SHP77 treated with DMSO at 0.1 percent for 48 hours (cell line): ENCODE measurements at places on chromosomes 5 and 9.

- no peak for DNase-seq
Observed at GRCh38 chr9:127570533-127571111, 41.5 kb upstream of the STXBP1 start.

GRCh38 chr5:142239394-142240159, 85.2 kb downstream of the SPRY4 start:
- no peak for DNase-seq

DNA sequence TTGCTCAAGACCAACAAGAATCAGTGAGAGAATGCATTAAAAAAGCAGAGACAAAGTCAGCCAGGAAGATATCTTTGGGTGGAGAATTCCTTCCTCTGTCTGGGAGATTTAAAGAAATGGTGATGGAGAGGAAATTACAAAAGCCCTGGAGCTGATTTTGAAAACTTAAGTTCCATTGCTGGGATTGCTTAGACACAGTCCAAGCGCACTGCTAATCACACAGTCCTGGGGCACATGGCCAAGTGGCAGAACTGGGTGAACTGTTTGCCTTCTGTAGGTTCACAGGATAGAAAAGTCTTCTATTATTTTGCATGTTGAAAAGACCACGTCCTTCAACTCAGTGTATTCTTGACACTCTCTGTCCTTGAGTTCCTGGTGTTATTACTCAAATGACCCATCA, 284.9 kb upstream of the FBXL7 start:
- no peak for DNase-seq

DNA sequence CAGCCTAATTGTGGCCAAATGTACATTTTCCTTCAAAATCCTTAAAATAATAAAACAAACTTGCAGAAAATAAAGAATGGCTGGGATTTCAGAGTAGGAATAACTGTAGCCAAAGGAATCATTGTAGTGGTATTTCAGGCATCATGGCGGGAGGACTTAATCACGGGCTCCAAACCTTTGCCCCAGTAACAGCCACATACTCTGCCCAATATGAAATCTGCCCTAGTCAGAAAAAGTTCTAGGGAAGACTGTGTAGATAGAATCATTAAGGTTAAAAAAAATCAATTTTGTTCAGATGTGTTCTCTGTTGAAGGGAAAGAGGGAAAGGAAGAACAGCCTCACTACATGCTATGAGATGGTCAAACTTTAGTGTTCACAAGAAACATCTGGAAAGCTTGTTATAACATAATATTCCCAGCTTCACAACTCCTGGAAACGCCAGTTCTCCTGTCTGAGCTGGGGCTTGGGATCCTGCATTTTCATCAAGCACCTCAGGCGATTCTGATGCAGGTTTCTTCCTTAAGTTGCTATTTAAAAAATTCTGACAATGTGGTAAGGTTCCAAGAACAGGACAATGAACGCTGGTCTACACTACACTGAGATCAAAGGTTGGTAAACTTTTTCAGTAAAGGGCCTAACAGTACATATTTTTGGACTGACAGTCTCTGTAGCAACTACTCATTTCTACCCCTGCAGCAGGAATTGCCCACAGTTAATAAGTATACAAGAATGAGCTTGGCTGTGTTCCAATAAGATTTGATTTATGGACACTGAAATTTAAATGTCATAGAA, 87.9 kb downstream of the CEMIP2 start:
- DNase-seq = no peak

- no peak for DNase-seq
Observed at GRCh38 chr5:23484096-23484495, 23.3 kb upstream of the PRDM9 start.

DNA sequence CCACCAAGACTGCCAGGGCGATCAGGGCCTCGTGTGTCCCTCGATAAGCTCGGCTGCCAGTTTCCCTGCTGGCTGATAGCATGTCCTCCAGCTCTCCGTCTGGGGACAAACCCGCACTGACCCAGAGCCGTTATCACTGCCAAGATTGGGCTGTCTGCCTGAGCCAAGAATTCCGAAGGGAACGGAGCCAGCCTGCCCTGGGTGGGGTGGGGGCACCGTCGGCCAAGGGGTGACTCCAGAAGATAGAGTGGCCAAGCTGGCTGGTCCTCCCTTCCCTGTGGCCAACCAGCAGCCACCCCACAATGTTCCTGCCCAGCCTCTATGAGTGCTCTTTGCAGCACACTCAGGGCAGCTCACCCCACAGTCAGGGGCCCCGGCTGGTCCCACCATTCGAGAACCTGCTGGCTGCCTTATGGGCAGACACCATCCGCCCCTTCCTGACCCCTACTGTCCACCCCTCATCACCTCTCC, 29.4 kb downstream of the HRH2 start:
- no peak for DNase-seq

DNA sequence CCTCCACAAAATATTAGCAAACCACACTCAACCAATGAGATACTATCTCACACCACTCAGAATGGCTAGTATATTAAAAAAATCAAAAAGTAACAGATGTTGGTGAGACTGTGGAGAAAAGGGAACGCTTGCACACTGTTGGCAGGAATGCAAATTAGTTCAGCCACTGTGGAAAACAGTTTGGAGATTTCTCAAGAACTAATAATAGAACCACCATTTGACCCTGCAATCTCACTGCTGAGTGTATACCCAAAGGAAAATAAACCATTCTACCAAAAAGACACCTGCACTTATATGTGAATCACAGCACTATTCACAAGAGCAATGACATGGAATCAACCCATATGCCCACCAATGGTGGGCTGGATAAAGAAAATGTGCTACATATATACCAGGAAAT, 393.5 kb downstream of the PDE4D start:
- no peak for DNase-seq

DNA sequence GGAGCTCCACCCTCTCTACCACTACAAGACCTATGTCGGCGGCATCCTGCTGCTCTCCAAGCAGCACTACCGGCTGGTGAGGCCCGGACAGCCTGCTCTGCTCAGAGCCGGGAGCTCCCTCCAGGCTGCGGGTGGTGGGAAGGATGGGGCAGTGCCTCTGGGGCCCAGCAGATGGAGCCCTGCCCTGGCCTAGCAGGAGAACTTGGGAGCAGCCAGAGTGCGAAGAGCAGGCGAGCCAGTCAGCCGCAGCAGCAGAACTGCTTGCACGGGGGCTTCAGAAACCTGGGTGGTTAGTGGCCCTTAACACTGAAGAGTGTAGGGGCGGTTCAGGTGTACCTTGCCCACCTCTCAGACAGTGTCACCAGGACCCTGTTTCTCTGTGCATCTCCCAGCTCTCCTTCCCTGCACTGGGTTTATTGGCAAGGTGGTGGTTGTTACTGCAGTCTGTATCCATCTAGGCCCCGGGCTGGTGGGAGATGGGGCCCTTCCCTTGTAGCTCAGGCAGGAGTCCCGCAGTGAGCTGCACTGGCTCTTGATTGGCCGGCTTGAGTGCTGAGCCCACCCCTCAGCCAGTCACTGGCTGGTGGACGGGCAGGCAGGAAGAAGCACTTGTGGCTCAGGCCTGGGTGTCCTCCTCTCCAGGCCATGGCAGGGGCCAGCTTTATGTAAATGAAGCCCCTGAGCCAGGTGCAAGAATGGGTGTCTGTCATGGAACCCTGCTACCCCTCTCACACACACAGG, 7.7 kb downstream of the B4GALT7 start:
- peak; percentile 25 for DNase-seq

DNA sequence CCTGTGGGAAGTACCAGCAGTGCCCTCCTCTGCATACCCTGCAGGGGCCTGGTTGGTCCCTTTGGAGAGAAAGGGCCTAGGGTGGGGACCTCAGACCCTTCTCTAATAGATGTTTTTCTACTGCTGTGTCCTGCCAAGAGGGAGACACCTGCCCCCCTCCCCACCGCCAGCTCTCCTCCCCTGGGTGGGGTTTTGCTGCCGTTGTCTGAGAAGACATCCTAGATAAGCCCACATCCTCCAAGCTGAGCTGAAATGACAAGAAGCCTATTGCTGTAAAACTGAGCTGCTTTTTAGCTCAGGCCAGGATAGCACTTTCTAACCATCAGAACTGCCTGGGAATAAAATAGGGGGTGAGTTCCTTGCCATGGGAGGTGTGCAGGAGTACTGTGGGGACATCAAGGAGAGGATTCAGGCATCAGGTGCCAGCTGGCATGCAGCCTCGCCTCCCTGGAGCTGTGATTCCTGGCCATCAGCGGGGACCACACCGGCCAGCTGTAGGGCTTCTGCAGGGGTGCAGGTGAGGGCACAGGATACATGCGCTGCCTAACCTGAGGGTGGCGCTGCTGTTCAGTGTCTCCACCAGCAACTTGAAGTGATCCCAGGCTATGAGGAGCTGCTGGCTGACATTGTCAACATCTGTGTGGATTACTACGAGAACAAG, 37.9 kb downstream of the CYFIP2 start:
- DNase-seq = no peak

- no peak for DNase-seq
Observed at GRCh38 chr5:139061856-139062255, 136.3 kb downstream of the SIL1 start.

DNA sequence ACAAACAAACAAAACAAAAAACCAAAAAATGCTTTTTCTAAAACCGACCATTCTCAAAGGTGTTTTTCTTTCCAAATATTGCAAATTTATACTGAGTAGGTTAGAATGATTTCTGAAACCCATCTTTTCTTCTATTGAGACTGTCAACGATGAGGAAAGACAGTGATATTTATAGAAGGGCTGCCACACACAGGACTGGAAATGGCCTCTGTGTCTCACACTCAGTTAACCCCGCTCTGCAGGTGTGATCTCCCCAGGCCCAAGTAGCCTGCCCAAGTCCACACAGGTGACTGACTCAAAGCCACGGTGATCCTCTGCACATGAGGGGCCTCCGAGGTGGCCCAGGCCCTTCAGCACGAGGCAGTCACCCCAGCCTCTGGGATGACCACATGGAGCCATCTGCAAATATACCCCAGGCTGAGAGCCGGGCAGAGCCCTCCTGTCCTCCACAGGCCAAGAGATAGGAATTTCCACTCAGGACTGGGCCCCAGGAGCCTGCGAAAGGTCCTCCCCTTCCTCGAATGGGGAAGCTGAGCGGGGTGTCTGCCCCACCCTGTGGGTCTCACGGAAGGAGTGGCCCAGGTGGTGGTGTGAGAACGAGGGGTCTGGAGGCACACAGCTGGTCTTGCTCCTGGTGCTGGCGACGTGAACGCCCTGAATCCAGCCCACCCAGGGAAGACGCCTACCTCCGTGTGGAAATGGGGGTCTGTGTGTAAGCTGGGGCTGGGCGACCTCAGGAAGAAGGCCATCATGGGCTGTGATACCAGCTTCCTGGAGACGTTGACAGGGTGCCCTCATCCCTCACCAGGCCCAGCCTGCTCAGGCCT, 53.0 kb upstream of the PHYKPL start:
- no peak for DNase-seq
